ENCODE measurements at places on chromosomes 7 and 10.

GRCh38 chr7:152481082-152481481, 45.3 kb upstream of the KMT2C start:
- no peak for DNase-seq

GRCh38 chr7:51224811-51225595, 91.6 kb downstream of the COBL start:
- DNase-seq: no peak

- DNase-seq: no peak
Observed at GRCh38 chr10:115092555-115093285, 445 bp upstream of the ATRNL1 start.

GRCh38 chr7:99008921-99009530, 130.7 kb downstream of the TRRAP start:
- DNase-seq: no peak

GRCh38 chr10:12387561-12388210, 38.3 kb downstream of the CAMK1D start:
- DNase-seq: no peak

GRCh38 chr7:146094356-146094755, 22.2 kb upstream of the CNTNAP2 start:
- DNase-seq: no peak

GRCh38 chr7:101804088-101804963, 13.1 kb upstream of the CUX1 start:
- no peak for DNase-seq

Data from NCI-H524 treated with DMSO at 0.1 percent for 48 hours (cell line).